Hippocampal formation (tissue), 2 donors: ENCODE measurements at places on chromosomes 7 and 10.

DNA sequence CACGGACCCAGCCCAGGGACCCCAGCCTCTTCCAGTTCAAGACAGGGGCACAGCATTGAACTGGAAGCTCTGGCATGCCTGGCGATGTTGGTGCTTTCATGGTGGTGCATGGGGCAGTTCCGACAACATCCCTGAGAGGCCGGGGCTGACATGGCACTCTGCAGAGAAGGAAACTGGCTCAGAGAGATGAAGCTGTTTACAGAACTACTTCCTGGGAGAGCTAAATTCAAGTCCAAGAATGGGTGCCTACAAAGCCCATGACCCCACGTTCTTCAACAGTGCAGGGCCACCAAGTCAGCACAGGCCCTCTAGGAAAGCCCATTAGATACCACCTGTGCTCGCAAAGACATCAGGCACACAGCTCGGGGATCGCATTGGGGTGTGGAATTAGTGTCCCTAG is 470.9 kb upstream of the MGMT start:
- DNase-seq: no peak

DNA sequence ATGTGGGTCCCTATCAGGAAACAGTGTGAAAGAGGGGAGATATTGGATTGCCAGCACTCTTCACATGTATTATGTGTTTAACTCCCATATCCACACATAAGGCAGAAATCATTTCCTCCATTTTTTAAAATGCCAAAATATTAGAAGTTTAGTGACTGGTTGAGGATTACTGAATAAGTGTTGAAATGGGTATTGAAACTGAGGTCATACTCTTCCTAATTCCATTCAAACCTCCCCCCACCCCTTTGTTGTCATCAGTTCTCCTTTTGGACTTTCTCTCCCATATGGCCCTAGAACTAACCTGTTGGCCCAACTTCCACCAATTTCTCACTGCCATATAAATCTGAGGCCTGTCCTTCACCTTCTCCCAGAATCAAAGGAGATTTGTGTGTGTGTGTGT is 81.6 kb downstream of the EVX1 start:
- no peak for DNase-seq

DNA sequence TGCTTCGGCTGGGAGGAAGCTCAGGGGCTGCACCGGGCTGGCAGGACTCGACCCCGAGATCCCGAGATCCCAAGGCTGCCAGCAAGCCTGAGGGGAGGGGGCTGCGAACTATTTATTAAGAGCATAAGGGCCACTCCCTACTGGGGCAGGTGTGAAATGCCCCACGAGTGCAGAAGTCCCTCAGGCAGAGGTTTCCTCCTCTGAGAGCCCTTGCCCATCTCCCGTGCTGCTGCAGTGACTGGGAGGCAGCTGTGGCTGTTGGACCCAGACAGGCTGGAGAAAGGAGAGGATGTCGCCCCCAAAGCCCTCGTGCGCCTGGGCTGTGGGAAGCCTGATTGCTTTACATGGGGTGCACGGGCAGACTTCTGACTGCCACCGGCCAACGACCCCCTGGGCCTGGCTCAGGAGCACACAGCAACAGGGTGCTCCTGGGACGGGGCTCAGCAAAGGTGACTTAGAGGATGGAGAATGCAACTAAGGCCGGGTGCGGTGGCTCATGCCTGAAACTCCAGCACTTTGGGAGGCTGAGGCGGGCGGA is 39.8 kb downstream of the RGS10 start:
- no peak for DNase-seq

DNA sequence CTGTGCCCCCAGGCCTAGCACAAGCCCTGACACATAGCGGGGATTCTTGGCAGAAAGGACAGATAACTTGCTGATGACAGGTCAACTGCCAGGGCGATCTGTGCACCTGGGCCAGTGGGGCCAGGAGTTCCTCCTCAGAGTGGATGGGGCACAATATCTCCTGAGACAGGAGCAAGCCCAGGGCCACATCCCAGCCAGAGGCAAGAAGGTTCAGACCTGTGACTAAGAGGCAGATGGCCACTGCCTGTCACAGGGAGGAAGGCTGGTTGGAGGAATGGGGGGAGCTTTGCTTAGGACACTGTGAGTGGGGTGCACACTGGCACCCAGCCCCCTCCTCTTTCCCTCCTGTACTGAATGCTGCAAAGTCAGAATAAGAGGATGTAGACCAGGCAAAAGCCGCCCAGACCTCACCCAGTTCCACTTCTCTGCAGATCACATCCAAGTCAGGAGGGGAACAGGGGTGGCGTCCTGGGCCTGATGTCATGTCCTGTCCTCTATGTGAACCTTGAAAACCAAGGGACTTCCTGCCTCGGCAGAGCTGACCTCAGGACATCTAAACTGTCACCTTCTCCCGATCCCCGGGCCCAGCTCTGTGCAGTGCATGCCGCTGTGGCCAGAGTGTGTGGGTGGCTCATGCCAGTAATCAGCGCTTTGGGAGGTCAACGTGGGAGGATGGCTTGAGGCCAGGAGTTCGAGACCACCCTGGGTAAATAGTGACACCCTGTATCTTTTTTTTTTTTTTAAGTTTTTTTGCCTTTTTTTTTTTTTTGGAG is 1.3 kb downstream of the GUSB start:
- DNase-seq: peak; percentile 4

DNA sequence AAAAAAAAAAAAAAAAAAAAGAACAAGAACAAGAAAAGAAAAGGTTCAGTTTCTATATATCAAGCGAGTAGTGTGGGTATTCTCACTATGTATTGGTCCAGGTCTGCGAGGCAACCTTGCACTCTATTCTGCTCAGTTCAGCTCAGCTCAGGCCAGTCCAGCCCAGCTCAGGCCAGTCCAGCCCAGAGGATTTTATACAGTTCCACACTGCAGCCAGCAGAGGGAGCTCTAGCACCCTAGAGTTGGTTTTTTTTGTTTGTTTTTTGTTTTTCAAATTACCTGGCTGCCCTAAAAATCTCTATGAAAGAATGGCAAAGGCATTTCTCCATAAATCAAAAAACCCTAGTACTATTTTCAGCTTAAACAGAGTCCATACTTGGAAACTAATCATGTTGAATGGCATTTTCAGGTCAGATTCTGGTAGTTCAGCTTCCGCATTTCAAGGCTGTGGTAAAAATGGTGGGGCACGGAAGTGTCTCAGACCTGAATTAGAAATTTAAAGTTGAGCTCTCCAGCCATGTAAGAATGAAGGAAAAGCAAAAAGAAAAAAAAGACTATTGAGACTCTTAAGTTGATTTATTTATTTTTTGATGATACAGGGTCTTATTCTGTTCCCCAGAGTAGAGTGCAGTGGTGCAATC is 55.2 kb upstream of the GSDME start:
- peak; percentile 30 for DNase-seq

DNA sequence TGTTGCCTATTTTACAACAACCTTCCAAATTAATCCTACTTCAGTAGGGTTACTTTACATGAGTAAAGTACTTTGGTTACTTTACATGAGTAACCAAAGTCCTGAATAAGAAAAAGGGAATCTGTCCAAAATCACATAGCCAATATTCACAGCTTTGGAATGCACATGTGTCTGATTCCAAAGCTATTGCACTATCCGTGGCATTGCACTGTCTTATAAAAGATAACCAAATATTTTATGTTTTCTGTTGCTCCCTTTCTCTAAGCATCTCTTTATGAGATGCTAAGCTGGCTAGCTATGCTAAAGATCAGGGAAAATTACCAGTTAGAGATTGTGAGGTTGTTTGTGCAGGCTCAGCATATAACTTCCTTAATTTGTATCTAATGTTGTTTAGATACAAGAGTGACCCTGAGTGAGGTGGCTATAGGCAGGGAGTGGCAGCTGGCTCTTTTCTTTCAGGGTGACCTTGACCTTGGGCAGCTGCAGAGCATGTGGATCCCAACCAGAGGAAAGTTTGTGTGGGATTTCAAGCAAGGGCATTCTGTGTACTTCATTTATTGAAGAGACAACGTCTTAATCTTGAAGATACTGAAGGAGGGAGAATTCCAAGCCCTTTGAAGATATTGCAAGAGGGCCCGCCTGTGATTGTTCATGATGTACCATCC is 366.1 kb upstream of the ANKRD30A start:
- no peak for DNase-seq

GRCh38 chr10:3648170-3648569 is 136.8 kb downstream of the KLF6 start:
- no peak for DNase-seq

DNA sequence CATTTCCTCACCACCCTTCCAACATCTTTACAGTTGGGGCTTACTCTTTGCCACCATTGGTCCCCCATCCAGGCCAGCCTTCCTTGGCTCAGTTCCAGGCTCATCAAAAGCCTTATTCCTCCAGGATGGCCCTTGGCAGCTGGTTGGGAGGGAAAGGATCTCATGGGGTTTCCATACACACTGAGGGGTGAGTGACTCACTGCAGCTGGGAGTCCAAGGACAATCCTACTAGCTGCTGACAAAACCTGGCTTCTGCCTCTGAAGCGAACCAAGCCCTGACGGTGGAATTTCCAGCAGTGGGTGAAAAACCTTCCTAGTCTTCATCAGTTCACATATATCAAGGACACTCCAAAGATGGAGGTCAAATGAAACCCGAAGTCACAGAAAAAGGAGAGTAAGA is 22.9 kb downstream of the CRHR2 start:
- no peak for DNase-seq

GRCh38 chr10:4947635-4948596 is 15.3 kb upstream of the AKR1C1 start:
- no peak for DNase-seq

GRCh38 chr7:157177983-157178381 is 39.3 kb downstream of the UBE3C start:
- DNase-seq: no peak

DNA sequence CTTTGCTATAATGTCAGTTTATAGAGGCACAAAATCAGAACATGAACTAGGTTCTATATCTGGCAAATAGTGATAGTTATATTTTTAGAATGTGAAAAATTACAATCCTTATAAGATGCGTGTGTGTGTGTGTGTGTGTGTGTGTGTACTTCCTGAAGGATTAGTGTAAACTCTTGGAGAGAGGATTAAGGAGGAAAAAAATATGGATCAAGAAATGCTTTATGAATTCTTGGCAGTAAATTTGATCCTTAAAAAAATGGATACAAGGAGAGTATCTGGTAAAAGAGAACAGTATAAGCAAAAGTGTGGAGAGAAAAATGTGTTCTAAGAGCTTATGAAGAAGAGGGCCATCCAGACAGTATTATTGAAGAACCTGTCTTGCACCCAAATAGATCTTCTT is 484.3 kb downstream of the ADRA2A start:
- DNase-seq: no peak

GRCh38 chr10:11787846-11788245 is 35.3 kb upstream of the PROSER2 start:
- DNase-seq: no peak

- peak; percentile 23 for DNase-seq
These were observed 28.4 kb downstream of the TMEM130 start for GRCh38 chr7:98841179-98841997.

DNA sequence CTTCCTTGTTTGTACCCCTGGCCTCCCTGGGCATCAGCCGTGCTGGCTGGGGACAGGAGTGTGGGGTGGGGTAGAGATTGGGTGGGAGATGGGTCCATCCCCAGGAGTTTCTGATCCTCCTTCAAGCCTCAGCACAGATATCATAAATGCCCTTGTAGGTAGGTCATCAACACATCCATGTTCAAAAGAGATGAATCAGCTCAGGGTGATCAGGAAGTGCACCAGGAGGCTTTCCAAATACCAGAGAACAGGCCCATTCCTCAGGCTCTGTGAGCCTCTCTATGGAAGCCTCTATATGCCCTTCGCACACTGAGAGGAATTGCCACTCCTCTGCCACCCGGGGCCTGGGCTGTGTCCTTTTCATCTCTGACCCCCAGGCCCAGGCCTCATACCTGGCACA is 31.9 kb upstream of the ADCYAP1R1 start:
- DNase-seq: no peak

DNA sequence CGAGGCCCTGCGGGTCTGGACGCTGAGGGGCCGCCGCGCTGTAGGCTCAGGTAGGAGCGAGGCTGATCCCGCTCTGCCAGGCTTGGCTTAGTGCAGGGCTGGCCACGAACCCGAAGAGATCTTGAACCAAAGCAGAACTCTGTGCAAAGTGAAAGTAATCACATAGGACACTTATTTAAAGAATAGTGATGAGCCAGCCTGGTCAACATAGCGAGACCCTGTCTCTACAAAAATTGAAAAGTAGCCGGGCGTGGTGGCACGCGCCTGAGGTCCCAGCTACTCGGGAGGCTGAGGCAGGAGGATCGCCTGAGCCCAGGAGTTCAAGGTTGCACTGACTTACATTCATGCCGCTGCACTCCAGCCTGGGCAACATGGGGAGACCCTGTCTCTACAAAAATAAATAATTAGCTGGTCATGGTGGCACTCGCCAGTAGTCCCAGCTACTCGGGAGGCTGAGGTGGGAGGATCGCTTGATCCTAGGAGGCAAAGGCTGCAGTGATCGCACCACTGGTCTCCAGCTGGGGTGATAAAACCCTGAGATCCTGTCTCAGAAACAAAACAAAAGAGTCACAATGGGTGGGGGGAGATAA is 541 bp downstream of the ZSCAN25 start:
- DNase-seq: no peak

GRCh38 chr7:142925413-142925812 is 8.1 kb downstream of the TRPV5 start:
- no peak for DNase-seq

- no peak for DNase-seq
These were observed 8.8 kb upstream of the TRPV6 start for GRCh38 chr7:142894112-142894984.

DNA sequence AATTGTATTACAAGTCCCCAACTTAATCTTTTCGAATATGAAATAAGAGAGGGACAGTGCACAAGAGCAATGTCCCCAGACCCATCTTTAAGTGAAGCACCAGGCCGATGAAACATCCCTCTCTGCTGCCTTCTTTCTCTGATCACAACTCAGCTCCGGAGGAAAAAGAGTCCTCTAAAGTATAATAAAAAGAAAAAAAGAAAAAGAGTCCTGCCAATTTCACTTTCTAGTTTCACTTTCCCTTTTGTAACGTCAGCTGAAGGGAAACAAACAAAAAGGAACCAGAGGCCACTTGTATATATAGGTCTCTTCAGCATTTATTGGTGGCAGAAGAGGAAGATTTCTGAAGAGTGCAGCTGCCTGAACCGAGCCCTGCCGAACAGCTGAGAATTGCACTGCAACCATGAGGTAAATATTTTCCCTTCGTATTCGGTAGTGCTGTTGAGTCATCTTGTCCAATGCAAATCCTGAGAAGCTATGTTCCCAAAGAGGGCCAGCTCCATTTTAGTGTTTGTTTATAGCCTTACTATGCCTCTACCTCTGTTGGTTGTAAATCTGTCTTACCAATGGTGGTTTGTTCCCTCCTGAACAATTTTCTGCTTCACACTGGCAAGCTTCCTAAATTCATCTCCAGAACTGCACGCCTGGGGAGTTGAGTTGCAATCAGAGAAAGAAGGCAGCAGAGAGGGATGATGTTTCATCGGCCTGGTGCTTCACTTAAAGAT is at the start of gene IFIT2:
TSS of gene IFIT2 (plus strand) at position 326 of the 725 bp plus-strand sequence. CDS start at position 404, 78 bp downstream.
- peak; percentile 92 for DNase-seq
